Fibroblast of lung (primary cell): ENCODE measurements at places on chromosomes 4 and X. TPM values are rescaled to one million over a fixed set of nuclear protein-coding genes. Genes with fewer than 3 reads are reported as not detected.

Gene MAGEB10
- total RNA-seq = not detected in 2 replicates

Gene CXorf51A
- total RNA-seq = not detected in 2 replicates

Gene TMEM35A
- 11.6 and 28.6 TPM in 2 replicates for total RNA-seq

Gene CXCL3
- total RNA-seq = 1.3 and 2.5 TPM in 2 replicates

Gene CAMK2D
- total RNA-seq = 196 and 262 TPM in 2 replicates

Gene MAB21L2
- total RNA-seq = under 0.01 TPM in 1 of 2 replicates, not detected in the other

Gene CCNI
- 117 and 151 TPM in 2 replicates for total RNA-seq

- no peak for DNase-seq
Measured at GRCh38 chr4:68751138-68751537, 64.7 kb upstream of the UGT2B10 start.

DNA sequence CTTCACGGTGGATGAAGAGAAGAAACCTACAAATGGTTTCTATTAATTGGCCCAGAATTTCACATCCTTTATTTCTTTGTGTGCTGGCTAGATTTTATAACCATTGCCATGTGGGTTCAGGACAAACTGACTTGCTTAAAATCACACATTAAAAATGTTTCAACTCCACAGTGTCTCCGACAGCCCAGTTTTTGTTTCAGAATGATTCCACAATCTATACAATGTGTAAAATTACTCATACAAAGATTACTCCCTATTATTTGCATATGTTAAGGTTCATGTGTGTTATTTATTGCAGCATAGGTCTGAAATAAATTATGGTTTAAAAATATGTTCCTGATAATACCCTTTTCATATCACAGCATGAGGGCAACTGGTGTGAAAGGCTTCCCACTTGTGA, 20.6 kb downstream of the DCHS2 start:
- DNase-seq = no peak

DNA sequence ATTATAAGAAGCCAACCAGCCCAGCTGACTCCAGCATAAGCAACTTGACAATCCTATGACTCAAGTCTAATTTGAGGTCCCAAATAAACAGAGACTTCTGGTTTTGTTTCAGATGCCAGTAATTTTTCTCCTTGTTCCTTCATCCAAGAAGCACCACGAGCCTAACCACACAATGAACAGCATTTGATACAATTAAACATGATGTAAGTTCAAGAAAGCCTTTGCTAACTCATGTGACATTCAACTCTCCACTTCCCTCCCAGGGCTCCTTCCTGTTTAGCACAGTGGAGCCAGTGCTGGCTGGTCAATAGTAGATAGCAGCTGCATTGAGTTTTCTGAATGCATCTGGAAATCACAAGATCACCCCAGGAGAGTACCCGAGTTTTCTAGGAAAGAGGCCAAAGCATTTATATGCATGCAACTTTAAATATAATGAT, 206.3 kb downstream of the ARHGAP24 start:
- peak; percentile 99 for DNase-seq

GRCh38 chr4:23903859-23904438, 14.1 kb upstream of the PPARGC1A start:
- DNase-seq = no peak

DNA sequence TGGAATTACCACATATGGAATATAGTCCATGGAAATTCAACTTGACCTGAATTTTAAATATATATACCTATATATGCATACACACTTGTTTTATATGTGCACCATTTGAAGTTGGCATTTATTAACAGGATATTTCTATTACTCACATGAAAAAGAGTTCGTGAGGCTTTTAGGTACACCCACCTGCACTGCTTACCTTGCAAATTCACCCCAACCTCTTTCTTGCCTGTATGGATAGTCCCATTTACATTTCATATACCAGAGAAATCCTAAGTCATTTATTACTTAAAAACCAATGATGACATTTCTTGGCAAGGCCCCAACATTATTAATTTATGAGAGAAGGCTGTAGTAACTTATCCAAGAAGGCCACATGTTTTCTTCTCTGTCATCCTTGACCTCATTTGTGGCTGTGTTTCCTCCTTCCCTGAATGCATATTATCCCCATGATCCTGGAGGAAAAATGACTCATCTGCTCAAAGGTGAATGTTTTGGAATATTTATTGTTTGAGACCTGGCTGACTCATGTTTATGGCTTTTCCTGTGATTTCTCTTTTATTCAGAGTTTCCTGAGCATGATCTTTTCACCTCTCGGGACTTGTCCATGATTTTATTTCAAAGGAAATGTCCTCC, 62.2 kb upstream of the FAM241A start:
- peak; percentile 94 for DNase-seq

DNA sequence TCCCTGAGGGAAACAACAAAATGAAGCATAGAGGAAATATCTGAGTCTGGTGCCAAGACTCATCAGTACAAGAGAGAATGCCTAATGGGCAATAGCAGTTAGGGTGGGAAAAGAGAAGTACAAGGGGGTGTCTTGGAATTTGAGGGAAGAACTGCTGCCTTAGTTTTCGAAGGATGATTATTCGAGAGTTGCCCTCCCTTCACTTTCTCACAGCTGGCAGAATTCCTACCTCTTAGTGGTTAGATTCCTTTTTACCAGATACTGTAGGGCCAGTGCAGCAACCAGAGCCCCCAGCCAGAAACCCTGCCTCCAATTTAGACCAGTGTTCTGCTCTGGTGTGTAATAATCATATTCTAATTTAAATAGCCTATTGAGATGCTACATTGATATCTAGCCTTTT, 56.5 kb downstream of the NFKB1 start:
- no peak for DNase-seq

DNA sequence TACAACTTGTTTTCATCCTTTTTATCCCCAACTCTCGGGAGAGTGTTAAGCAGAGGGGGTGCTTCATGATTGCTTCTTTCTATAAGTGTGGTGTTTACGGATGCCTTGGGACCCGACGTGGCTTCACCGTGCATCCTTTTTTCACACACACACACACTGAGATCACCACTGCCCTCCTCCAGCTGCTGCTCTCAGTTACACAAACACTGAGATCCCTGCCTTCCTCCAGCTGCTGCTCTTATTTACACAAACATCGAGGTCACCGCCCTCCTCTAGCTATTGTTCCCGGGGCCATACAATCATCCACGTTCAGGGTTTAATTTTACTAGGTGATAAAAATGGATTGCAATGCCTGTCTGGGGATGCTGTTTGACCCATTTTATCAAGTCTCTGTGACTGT, 155.4 kb upstream of the FAM9B start:
- no peak for DNase-seq

DNA sequence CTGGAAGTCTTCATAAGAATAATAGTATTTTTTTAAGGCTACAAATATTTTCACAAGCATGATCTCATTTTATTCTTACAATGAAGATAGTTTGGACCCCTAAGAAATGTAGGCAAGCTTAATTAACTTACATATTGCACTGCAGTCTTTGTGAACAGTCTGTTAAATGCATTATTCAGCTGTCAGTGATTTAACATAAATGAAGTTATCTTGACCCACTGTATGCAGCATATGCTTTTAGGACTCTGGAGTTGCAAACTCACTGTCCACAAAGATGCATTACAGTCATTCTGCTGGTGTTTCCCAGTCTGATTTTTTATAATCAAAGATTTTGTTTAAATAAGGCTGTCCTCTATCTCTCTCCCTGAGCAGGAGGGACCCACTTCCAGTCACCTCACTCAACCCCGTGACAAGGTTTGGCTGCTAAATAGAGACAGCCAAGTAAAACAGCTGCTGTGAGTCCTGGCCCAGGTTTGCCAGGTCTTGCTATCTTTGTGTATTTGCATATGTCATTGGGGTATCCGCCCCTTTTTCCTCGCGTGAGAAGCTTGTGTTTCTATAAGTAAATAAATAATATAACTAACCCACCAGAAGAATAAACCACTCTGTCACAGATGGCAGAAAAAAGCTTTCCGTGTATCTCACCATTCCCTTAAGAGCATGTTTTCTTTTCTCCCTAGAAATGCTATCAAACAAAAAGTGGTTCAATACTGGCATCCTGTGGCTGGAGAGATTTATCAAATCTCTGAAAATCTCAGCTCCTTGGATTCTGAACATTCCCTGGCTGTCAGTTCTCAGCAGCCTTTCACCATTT, 67.0 kb downstream of the SLC7A11 start:
- peak; percentile 63 for DNase-seq

DNA sequence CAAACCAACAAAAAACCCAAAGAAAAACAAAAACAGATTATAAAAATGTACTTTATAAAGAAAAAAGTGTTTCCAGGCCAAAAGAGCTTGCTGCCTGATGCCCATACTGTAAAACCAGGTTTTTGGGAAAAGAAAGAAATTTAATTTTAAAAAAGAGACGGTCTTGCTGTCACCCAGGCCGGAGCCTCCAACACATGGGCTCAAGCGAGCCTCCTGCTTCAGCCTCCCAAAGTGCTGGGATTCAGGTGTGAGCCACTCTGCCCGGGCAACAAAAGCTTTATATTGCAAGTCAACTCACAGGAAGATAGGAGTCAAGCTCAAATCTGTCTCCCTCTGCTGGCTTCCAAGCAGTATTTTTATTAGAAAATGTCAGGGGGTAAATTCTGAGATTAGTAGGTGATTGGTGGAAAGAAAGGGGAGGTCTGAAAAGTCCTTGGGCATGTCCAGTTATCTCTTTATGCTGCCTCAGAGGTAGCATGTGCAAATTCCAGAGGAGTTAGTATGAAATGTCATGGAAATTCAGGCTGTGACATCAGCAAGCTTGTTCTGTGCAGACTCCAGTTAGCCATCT, 39.4 kb downstream of the MGST2 start:
- DNase-seq = peak; percentile 10

DNA sequence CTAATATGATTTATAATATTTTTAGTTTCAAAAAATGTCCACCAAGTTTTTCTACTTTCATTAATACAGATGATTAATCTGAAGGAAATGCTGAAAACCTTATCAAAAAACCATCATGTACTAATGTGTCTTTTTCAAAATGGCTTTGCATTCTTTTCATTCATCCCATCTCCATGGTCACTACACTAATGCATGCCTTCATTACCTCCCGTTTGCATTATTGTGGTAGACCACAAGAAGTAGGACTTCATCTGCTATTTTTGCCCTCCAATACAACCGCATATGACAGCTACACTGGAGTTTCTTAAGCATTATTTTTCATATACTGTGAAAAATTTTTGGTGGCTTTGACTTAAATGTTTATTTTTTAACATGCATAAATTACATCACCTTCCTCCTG, 37.9 kb upstream of the FSTL5 start:
- peak; percentile 85 for DNase-seq

DNA sequence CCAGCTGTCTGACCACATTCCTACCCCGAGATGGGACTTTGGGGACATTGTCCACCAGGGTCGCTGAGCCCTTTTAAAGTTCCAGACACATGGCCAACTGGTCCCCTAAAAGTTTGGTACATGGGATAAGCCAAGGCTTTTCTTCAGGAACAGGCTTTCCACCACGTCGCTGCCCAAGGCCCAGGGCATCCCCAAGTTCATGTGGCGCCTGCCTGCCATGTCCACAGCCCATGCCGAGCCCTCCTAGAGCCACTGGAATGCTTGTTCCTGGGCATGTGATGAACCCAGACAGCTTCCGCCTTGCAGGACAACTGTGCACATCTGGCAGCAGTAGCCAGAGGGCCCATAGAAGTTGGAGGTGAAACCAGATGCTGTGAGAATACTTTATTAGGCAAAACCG, 41.3 kb downstream of the FRG1 start:
- DNase-seq = no peak

DNA sequence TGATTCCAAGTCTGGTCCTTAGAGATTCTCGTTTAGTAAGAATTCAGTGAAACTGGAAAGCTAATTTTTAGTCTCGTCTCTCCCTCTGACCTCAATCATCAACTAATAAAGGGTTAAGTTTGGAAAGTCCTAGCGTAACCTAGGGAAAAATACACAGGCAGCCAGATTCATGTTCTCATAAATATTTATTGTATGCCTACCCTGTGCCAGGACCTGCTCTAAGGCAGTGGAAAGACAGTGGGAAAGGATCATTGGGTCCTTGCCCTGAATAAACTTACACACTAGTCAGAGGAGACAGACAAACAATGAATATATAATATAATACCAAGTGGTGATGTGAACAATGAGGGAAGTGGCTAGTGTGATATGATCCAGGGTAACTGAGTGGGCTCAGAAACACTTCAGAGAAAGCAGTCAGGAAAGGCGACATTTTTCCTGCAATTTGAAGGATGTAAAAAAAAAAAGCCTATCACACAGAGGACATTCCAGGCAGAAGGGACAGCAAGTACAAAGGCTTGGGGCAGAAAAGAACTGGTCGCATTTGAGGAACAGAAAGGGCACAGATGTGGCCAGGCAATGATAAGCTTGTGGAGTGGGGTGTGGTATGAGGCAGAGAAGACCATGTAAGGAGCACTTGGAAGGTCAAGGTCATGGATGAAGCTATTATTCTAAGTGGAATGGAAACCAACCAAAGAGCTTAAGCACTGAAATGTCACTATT, 128.8 kb downstream of the AMELX start:
- DNase-seq = no peak

DNA sequence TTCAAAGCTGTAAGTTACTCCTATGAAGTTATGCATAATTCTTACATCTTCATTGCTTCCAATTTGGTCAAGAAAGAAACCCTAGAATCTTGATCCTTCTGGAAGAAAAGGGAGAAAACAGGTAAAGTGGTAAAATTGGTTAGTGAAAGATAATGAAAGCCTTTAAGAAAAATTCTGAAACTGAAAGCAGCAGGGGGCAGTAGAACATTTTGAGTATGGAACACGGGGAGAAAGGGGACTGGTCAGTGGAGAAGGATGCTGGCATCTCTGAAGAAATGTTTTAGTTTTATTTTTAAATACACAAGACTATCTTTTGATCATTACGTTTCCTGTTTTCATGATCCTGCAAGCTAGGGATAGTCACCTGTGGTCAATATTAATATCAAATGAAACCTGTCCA, 54.3 kb downstream of the SLIT2 start:
- DNase-seq = peak; percentile 71

DNA sequence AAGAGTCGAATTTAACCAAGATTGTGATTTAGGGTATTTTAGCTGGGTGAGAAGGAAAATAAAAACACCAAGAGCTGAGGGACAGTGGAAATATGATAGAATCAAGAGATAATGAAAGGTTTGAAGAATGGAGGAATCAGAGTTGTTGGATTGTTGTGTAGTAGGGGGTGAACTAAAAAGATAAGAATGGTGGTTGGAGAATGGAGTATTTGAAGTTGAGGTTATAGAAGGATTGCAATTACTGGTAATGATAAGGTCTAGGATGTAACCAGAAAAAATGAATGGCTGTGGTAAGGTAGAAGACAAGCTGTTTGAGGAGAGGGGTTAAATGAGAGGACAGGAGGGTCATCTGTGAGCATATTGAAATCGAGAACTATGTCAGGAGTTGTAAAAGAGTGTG, 4.5 kb downstream of the ABCE1 start:
- DNase-seq = no peak
